ENCODE measurements at places on chromosomes 5 and 9.

DNA sequence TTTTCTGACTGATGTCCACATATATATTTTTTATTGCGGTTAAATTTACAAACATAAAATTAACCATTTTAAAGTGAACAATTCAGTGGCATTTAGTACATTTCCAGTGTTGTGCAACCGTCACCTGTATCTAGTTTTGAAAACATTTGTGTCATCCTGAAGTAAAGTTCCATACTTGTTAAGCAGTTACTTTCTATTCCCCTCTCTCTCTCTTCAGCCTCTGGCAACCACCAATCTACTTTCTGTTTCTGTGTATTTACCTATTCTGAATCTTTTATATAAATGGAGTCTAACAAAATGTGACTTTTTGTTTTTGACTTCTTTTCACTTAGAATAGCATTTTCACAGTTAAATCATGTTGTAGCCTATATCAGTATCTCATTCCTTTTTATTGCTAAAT, 480.1 kb upstream of the SMARCA2 start:
- no peak for DNase-seq

GRCh38 chr5:149299451-149300054, 27.9 kb downstream of the AFAP1L1 start:
- peak; percentile 75 for DNase-seq

- no peak for DNase-seq
Measured at GRCh38 chr9:18795947-18796671, 236.9 kb downstream of the SAXO1 start.

- DNase-seq, result no peak
Measured at GRCh38 chr9:38149647-38150046, 80.6 kb upstream of the SHB start.

DNA sequence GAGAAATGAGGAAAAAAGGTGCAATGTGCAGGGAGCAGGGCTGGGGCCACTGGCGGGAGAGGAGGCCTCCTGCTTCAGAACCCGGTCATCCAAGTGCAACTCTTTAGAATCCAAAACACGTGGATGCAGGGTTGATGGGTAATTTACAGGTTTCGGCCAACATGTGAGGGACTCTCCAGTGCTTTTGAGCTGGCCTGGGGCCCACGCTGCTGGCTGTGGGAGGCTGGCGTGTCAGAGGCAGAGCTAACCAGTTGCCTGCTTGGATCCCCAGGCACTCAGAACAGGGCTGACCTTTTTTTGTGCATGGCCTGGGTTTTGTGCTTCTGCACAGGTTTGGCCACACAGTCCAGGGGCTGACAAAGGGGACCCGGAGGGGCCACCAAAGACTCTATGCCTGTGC, 61.6 kb downstream of the GADD45G start:
- no peak for DNase-seq

DNA sequence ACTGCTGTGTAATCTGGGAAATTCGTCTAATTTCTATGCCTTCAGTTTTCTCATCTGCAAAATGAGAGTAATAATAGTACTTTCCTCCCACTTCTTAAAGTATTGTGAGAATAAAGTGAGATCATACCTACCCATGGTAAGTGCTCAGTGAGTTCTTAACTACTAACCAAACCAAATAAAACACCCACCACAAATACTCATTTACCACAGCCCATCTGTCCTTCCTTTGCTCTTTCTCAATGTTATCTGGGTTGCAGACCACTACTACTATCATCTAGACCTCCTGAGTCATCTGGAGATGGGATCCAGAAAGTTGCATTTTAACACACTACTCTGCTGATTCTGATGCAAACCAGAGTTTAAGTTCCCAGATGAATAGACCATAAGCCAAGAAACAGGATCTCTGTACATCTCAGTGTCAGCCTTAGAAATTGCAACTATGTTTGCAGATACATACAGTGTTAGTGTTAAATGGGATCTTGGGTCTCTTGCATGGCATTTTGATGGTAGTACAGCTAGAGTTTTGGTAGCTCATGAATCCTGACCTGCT, 105.4 kb upstream of the ATP10B start:
- DNase-seq, result no peak

- DNase-seq, result no peak
Measured at GRCh38 chr9:14437354-14438231, 123.7 kb upstream of the NFIB start.

DNA sequence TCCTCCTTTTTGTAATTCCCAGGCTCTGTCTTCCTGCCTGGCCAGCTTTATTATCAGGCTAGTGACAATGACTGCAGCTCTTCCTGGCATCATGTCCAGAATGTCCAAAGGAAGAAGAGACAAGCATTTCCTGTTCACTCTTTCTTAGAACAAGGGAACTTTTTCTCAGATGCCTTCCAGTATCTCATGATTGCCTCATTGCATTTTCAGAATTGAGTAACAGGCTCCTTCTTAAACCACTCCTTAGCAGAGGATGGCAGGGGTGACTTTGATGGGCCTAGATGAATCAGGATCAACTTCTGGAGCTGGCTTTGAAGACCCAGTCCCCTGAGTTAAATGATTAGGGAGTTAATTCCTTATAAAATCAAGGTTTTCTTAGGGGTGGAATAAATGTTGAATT, 92.9 kb upstream of the RASGRF2 start:
- no peak for DNase-seq

DNA sequence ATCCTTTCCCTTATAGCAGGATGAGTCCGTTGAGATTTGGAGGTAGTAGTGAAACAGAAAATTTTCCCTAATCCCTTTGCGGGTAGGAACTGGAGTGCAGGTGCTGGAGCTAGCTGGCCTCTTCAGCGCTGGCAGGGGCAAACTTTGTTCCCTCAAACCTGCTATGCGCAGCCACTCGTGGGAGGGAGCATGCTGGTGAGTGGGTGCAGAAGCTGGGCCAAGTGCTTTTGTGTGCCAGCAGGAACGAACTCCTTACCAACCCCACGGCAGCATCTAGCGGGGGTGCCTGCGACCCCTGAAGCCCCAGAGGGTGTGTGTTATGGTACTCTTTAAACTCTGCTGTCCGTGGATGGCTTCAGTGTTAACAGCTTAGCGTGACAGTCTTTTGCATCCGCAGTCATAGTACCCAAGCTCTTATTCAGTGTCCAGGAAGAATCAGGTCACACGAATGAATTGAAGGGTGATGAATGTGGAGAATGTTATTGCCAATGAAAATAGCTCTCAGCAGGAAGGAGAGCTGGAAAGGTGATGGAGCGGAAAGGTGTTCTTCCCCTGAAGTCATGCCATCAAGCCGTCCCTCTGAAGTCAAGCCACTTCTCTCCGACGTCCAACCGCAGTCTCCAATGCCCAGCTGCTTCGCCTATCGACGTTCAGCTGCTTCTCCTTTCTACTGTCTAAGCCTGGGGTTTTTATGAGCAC, 1445.1 kb upstream of the CDH9 start:
- DNase-seq, result no peak

Data from common myeloid progenitor, CD34-positive (primary cell).